Right cardiac atrium (tissue), 5 donors: ENCODE measurements at places on chromosomes 2 and 18. TPM values are rescaled to one million over a fixed set of nuclear protein-coding genes. Genes with fewer than 3 reads are reported as not detected.

Gene FKBP7
- 12.5 TPM for total RNA-seq

Gene FOXI3
- total RNA-seq: not detected

Gene POU3F3
- 0.06 TPM for total RNA-seq

Gene MOGAT1
- not detected for total RNA-seq

Gene RTTN
- total RNA-seq: 7.9 TPM

Gene ANKRD53
- total RNA-seq: 1.1 TPM

Gene DCDC2C
- not detected for total RNA-seq

DNA sequence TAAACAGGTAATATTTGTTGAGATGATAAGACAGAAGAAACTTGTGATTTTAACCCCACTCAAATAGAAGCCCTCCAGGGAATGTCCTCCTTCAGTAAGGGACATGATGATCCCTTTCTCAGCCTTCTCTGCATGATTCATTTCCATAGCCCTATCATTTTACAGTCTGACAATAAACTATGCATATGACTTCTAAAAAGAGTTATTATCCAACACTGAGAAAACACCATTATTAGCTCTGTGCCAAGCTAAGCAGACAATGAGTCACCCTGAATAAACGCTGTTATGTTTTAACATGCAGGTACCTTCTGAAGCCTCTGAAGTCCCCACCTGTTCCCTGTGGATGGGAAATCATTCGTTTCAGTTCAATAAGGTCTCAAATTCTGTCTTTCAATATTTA, 54.7 kb downstream of the DTNB start:
- DNase-seq: no peak

GRCh38 chr2:238031751-238032150, 29.1 kb upstream of the SCLY start:
- DNase-seq: no peak

DNA sequence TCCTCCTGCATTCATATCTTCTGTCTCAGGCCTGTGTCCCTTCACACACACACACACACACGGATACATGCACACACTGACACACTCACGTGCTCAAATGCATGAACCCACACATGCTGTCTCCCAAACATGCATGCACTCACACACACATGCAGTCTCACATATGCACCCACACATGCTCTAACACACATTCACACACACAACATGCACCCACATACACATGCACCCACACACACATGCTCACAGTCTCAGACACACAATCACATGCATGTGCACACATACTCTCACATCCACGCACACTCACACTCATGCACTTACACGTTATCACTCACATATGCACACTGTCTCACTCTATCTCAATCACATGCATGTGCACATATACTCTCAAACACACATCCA, 1.9 kb upstream of the CD226 start:
- no peak for DNase-seq

- peak; percentile 52 for DNase-seq
These were observed 59.5 kb downstream of the ABCG8 start for GRCh38 chr2:43898134-43898837.

DNA sequence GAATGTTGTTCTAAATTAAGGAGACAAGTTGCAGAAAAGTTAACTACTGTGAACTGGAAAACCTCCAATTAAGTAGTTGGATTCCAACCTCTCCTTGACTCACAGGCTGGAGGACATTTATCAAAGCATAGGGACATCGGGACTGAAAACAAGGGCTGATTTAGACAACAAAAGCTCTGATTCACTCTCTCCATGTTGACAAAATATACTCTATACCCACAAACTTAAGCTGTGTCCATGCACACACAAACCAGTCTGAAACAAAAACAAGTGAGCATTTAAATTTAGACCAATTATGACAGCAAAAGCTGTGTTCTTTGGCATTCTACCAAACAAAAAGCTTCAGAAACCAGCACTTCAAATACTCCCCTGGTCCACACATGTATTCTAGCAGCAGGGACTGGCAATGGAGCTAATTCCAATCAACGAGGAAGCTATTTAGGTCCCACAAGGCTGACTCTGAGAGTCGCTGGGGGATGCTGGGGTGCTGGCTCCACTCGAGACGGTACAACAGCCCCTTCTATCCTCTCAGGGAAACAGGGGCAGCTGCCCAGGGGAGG, 71.4 kb downstream of the NXPH2 start:
- DNase-seq: no peak

DNA sequence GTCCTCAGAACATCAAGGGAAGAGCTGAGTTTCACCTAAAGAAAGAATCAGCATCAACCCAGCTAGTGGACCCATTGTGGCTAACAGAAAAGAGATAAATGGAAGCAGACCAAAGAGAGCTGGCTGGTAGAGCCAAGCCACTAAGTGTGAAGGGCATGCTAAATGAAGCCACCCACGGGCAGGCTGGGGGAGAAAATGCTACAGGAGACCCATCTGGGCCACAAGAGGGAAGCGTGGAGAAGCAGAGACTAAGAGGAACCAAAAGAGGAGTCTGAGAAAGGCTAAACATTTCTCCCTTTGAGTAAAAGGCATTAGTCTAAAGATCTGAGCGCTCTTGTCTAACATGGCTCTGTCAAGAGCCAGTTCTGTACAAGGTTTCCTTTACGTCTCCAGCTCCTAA, 15.8 kb downstream of the CWC22 start:
- DNase-seq: no peak

DNA sequence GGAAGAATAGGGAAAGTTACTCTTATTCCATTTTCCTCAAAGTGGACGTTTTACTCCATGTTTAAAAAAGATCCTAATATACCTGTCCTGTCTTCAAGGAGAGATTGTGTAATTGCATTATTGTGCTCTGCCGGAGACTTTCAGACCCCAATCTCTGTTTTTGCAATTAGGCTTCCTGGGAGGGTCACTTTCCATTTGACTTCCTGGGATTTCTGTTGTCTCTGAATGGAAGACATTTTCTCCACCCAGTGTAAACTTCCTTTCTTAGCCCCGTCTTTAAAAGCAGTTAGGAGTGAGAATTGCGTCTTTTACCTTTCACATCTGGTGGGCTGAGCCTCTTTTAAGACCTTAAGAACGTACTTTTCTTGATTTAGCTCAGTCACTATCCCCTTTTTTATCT, 63.0 kb downstream of the ZNF532 start:
- DNase-seq: no peak

DNA sequence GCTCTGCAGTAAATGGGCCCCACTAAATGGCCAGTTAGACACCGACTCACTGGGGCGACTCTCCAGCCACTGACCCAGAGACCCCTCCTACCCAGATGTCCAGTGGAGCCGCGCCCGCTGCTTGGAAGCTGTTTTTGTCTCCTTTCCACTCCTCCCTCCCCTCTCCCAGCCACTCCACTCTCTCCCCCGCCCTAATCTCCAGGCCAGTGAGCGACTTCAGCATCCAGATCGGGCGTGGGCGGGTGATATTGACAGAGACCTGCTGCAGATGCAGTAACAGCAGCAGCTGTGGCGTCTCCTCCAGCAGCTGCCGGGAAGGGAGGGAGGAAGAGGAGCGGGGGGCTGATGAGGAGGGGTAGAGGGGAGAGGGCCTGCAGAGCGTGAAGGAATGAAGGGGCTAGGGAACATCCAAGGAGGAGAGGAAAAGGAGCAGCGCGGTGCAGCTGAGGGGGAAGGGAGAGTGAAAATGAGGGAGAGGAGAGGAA, at the start of gene SCN7A:
TSS of gene SCN7A (minus strand) at position 110 of the 485 bp plus-strand sequence. CDS start 16,553 bp downstream, outside the sequence.
- peak; percentile 95 for DNase-seq

DNA sequence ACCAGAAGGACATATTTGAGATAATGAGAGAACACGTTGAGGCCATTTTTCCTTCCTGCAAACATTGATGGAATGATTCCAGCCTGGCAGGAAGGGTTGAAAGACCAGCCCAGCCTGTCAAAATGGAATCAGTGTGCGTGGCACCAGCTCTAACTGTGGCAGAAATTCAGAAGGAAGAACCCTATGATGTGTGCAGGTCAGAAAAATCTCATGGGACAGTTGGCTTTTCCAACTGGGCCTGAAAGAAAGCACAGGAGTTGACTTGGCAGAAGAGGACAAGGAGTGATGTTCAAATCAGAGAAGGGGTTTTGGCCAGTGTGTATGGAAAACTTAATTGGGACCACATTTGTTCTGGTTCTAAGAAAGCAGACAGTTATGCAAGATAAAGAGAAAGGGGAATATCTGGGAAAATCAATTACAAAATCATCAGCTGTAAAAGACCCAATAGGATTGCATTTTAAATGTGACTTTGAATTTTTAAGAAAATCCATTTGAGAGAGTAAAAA, 192.8 kb upstream of the PID1 start:
- DNase-seq: no peak

DNA sequence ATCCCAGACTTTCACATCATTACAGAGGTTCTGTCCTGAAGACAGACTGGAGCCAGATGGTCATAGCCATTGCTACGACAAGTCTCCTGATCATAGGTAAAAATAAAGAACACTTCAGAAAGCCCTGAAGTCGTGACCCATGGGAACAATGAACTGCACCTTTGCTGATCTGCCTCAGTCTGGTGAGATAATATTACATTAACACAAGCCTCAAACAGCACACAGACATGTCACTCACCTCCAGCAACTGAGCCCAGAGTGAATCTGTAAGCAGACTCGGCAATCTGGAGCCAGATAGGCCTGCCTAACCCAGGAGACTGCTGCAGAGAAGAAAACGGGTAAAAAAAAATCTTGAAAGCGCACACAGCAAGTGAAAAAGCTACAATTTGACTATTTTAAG, 79.2 kb downstream of the SLC25A12 start:
- DNase-seq: no peak

DNA sequence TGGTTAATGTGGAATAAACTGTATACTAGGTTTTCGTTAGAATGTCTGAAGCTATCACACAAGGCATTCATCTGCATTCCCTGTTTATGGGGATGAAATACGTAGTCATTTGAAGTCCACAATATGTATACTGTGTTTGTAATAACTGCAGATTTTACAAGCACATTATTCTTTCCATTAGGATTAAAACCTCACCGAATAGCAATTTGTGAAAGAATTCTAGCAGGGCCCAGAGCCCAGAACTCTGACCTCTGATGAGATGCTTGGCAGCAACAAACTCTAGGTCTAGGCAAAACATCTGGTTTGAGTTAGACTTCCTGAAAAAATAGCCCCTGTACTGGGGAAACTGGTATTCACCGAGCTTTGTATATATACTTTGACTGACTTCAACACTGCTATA, 158.2 kb downstream of the SRBD1 start:
- DNase-seq: peak; percentile 67

- no peak for DNase-seq
These were observed 117.9 kb downstream of the ARHGAP15 start for GRCh38 chr2:143246815-143247744.
